ENCODE measurements at places on chromosomes 1 and 21.
A peak's percentile ranks its signal among the peaks of the same experiment; 100 is the strongest.

- DNase-seq, result no peak
Measured at GRCh38 chr1:117613249-117613968, 7.6 kb downstream of the TENT5C start.

DNA sequence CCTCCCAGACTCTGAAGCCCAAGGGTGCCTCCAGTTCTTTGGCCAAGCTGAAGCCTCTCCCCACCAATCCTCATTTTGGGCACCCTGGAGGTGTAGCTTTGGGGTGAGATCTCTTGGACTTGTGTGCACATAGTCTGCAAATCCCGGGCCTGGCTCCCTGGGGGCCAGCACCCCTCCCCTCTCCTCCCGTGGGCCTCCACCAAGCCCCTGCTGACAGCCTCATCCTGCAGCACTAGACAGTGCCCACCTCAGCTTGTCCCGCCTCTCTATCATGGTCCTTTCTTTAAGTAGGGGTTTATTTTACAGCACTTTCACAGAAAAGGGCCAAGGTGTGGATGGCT lies 3.2 kb downstream of the GJC2 start:
- DNase-seq, result no peak

GRCh38 chr1:207021139-207021861 lies 11.3 kb downstream of the C1orf116 start:
- DNase-seq, result no peak

GRCh38 chr1:154835531-154836324 lies 34.4 kb downstream of the KCNN3 start:
- DNase-seq, result no peak

GRCh38 chr1:67773462-67773861 lies 59.8 kb downstream of the GNG12 start:
- DNase-seq, result no peak

GRCh38 chr1:108962681-108963051 lies 618 bp downstream of the CLCC1 start:
- peak; percentile 47 for DNase-seq

GRCh38 chr1:28144203-28145135 lies 32.0 kb downstream of the PTAFR start:
- DNase-seq, result no peak

GRCh38 chr1:96973605-96974004 lies 252.0 kb downstream of the PTBP2 start:
- peak; percentile 86 for DNase-seq

DNA sequence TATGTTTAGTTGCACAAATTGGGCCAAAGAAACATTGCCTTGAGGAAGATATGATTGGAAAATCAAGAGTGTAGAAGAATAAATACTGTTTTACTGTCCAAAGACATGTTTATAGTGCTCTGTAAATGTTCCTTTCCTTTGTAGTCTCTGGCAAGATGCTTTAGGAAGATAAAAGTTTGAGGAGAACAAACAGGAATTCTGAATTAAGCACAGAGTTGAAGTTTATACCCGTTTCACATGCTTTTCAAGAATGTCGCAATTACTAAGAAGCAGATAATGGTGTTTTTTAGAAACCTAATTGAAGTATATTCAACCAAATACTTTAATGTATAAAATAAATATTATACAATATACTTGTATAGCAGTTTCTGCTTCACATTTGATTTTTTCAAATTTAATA lies 43.0 kb downstream of the CD46 start:
- no peak for DNase-seq

DNA sequence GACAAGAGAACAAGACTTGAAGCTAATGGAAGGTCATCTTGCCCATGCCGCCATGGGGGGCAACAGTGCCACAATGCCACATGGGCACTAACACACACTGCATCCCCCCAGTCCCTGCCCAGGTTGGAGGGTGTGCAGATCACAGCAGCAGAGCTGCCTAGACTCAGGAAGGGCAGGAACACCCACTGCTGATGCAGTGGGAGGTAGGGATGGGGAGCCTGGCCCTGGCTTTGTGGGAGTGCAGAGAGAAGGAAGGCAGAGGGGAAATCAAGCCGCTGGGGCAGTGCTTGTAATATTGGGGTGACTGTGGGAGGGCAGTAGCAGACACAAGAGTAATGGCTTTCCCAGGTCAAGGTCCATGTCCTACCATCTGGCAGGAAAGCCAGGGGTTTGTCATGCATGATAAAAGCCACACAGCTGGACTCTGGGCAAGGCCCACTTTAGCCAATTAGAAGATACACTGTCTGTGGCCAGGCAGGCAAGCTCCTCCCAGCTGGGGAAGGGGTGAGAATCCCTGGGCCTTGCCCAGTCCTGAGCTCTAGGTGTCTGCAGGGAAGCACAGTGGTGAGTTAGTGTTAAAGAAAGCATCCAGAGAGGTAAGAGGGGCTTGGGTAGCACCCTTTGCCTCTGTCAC lies 25.4 kb upstream of the MEF2D start:
- DNase-seq, result no peak

- DNase-seq, result no peak
Measured at GRCh38 chr1:228706305-228706704, 29.0 kb upstream of the RHOU start.

DNA sequence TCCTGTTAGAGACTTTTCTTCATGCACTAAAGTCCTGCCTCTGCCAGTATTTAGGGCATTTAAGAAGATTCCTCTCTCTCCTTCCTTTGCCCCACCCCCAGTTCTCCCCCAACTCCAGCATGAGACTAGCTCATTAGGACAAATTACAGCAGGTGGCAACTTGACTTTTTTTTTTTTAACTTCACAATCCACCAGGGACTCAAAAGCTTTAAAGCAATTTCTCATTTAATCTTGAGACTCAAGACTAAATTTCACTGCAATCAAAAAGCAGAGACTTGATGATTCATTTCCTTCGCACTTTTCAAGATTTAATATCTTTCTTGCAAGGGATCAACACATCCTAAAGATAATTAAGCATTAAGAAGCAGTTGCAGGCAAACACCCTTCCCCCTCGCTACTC lies 74.9 kb downstream of the WLS start:
- DNase-seq, result peak; percentile 14

GRCh38 chr1:22508329-22508728 lies 55.0 kb upstream of the EPHA8 start:
- DNase-seq, result peak; percentile 87

- no peak for DNase-seq
Measured at GRCh38 chr21:24420689-24421088, 1186.6 kb downstream of the MRPL39 start.

- DNase-seq, result no peak
Measured at GRCh38 chr21:29914326-29914725, 25.5 kb downstream of the GRIK1 start.

- DNase-seq, result no peak
Measured at GRCh38 chr1:161198897-161199431, at the start of gene ADAMTS4. Gene ADAMTS4 (minus strand): TSS chr1:161199054. CDS start chr1:161198627, 427 bp downstream.

DNA sequence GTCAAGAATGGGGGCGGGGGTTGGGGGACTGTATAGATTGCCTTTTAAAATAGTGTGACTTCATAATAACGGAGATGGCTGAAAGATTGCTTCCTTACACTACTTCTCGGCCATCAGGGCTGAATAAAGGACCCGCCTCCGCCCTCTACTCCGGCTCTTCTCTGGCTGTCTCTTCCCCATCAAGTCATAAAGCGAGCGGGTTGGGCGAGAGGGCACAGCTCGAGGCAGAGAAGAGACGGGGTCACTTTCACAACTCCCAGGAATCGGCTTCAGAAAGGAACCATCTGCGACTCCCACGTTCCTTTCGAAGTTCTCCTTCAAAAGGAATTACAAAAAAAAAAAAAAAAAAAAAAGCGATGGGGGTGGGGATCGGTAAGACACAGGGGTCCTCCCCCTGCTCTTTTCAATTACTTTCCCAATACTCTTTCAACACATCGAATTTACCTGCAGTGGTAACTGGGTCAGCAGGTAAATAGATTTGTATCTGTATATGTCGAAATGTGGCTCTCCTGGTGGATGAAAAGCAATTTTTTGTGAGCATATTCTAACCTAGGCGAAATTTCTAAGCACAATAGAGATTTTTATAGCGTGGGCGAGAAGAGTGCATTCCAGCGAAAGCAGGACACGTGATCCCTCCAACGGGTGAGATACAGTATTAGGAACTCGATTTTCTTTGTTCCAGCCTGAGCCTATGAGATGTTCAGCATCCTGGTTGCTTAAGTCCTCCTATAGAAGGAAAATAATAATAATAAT lies 2.0 kb downstream of the LRRC7 start:
- no peak for DNase-seq

DNA sequence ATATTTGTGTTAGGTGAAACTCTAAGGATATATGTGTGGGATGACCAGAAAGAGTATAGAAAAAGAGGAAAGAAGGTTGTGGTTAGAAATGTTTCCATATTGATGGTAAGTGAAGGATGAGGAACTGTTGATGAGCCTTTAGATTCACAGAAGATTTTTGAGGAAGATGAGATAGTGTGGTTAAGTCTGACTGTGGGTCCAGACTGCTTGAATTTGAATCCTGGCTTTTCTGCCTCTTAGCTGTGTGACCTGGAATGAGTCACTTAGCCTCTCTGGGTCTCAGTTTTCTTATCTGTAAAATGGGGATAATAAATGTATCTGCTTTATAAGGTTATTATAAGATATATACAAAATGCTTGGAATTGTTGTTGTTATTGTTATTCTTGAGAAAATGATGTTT lies 27.5 kb downstream of the RGL1 start:
- no peak for DNase-seq

GRCh38 chr1:18606443-18607288 lies 24.0 kb upstream of the PAX7 start:
- no peak for DNase-seq

Data from NCI-H2171 treated with DMSO at 0.1 percent for 48 hours (cell line).